ENCODE measurements at places on chromosomes 2 and 18.

- no peak for DNase-seq
These were observed 47.7 kb downstream of the PRKCE start for GRCh38 chr2:45699032-45699658.

GRCh38 chr18:56148373-56148772, 490.0 kb downstream of the TXNL1 start:
- DNase-seq: no peak

GRCh38 chr2:239876271-239876947, 148.7 kb downstream of the NDUFA10 start:
- DNase-seq: no peak

- DNase-seq: no peak
These were observed 94.1 kb downstream of the GALNT3 start for GRCh38 chr2:165699946-165700345.

GRCh38 chr2:177391822-177392372, 676 bp upstream of the AGPS start:
- DNase-seq: no peak
